ENCODE measurements at places on chromosomes 2 and 18. TPM values are rescaled to one million over a fixed set of nuclear protein-coding genes. Genes with fewer than 3 reads are reported as not detected.

GRCh38 chr2:128879161-128879560 is 560.5 kb upstream of the HS6ST1 start:
- no peak for DNase-seq

DNA sequence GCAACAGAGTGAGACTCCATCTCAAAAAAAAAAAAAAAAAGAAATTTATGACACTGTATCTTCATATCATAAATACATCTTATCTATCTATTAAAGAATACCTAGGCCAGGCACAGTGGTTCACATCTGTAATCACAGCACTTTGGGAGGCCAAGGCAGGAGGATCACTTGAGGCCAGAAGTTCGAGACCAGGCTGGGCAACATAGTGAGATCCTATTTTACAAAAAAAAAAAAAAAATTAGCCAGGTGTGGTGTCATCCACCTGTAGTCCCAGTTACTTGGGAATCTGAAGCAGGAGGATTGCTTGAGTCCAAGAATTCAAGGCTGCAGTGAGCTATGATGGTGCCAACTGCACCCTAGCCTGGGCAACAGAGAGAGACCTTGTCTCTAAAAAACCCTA is 95.0 kb downstream of the HNRNPLL start:
- DNase-seq, result no peak

The BOK gene
- total RNA-seq, result 76.7 TPM

The NXPH2 gene
- 2.0 TPM for total RNA-seq

The MAP2 gene
- total RNA-seq, result 4.0 TPM
